T-cell (primary cell): ENCODE measurements at places on chromosomes 3 and 15.
A peak's percentile ranks its signal among the peaks of the same experiment; 100 is the strongest.

- H3K4me1 ChIP-seq: no peaks in the 10 kb centered on the region
- no peaks in the 10 kb centered on the region for H3K36me3 ChIP-seq
- no peak overlapping the region for H3K27ac ChIP-seq
- peaks cover 3% of the 10 kb centered on the region for H3K27me3 ChIP-seq
- no peak overlapping the region for H3K4me3 ChIP-seq
- no peak for DNase-seq
These were observed 66.2 kb upstream of the SELENOK start for GRCh38 chr3:53957831-53958230.

DNA sequence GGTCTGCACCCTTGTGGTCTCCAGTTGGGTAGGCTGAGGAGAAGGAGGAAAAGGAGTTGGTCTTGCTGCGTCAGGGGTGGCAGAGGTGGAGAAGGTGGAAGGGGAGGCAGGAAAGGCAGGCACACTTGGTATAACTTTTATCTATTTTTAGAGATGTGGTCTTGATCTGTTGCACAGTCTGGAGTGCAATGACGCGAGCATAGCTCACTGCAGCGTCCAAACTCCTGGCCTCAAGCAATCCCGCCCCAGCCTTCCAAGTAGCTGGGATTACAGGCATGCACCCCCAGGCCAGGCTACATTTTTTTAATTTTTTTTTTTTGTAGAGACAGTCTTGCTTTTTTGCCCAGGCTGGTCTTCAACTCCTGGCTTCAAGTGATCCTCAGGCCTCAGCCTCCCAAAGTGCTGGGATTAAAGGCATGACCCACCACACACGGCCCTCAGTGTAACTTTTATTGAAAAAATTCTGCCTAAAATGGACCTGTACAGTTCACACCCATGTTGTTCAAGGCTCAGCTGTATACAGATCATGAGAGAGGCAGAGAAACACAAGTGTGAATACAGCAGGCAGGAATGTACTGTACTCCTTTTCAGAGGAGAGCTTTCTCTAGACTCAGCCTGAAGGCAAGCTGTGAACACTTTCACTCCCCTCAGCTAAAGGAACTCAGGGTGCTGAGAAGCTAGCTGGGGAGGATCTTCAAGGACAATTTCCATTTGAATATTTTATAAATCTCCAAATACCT is 2.1 kb upstream of the RHOV start:
- no peaks in the 10 kb centered on the region for H3K4me1 ChIP-seq
- H3K27me3 ChIP-seq: no peaks in the 10 kb centered on the region
- H3K27ac ChIP-seq: no peak overlapping the region
- no peaks in the 10 kb centered on the region for H3K36me3 ChIP-seq
- no peak overlapping the region for H3K4me3 ChIP-seq

GRCh38 chr3:52670621-52671521 is 14.8 kb downstream of the PBRM1 start:
- H3K4me1 ChIP-seq: no peaks in the 10 kb centered on the region
- H3K27ac ChIP-seq: peak overlapping the region; percentile 49
- H3K27me3 ChIP-seq: no peaks in the 10 kb centered on the region
- peaks cover 48% of the 10 kb centered on the region for H3K36me3 ChIP-seq
- no peak overlapping the region for H3K4me3 ChIP-seq
- DNase-seq: no peak

DNA sequence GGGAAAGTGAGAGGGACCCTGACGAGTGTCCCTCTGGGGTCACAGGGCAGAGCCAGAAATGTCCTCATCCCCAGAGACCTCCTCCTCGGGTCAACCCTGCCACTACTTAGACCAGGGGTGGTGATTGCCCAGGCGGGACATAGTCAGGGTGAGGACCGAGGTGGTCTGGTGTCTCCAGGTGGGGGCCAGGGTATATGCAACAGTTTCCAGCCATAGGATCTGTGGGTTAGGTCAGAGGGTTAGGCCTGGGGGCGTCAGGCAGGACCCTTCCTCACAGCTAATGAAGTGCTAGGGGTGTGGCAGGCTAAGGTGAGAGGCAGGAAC is 22.3 kb upstream of the FBLN2 start:
- H3K27ac ChIP-seq: no peak overlapping the region
- H3K4me1 ChIP-seq: no peaks in the 10 kb centered on the region
- no peak for DNase-seq
- H3K36me3 ChIP-seq: no peaks in the 10 kb centered on the region
- H3K4me3 ChIP-seq: no peak overlapping the region
- H3K27me3 ChIP-seq: no peaks in the 10 kb centered on the region

DNA sequence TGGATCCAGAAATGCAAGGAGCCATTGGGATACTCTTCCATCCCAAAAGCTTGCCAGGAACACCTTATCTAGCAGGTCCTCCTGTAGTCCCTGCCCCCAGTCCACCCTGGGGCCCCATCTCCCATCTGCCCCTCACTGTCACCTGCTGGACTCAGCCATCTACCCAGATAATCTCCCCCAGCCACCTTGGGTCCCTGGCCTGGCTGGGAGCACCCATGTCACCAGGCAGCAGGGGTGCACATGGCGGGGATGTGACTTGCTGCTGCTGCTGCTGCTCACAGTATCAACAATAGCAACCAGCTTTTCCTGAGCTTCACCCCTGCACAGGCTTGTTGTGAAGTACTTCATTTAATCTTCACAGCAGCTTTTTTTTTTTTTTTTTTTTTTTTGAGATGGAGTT is 12.6 kb downstream of the PTH1R start:
- H3K36me3 ChIP-seq: no peaks in the 10 kb centered on the region
- no peaks in the 10 kb centered on the region for H3K4me1 ChIP-seq
- no peak for DNase-seq
- no peak overlapping the region for H3K4me3 ChIP-seq
- no peak overlapping the region for H3K27ac ChIP-seq

DNA sequence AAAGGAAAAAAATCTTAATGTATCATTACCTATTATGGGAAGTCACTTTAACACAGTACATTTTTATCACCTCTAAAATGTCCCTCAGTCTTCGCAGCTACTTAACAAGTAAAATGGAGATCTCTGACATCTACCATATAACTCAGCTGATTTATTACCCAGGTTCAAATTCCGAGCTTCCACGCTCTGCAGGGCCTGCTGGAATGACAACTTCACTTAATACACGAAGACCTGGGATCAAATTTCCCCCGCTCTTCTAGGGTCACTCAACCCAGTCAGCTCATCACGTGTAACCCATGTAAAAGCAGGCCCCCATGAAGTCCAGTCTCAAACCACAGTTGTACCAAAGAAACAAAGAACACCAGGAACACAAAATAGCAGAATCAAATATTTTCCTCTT is 44.2 kb upstream of the ACP3 start:
- no peaks in the 10 kb centered on the region for H3K4me1 ChIP-seq
- no peak for DNase-seq

GRCh38 chr3:172068977-172069376 is 29.6 kb downstream of the FNDC3B start:
- H3K27me3 ChIP-seq: no peaks in the 10 kb centered on the region
- no peak overlapping the region for H3K27ac ChIP-seq
- H3K4me1 ChIP-seq: no peaks in the 10 kb centered on the region
- no peak overlapping the region for H3K4me3 ChIP-seq

DNA sequence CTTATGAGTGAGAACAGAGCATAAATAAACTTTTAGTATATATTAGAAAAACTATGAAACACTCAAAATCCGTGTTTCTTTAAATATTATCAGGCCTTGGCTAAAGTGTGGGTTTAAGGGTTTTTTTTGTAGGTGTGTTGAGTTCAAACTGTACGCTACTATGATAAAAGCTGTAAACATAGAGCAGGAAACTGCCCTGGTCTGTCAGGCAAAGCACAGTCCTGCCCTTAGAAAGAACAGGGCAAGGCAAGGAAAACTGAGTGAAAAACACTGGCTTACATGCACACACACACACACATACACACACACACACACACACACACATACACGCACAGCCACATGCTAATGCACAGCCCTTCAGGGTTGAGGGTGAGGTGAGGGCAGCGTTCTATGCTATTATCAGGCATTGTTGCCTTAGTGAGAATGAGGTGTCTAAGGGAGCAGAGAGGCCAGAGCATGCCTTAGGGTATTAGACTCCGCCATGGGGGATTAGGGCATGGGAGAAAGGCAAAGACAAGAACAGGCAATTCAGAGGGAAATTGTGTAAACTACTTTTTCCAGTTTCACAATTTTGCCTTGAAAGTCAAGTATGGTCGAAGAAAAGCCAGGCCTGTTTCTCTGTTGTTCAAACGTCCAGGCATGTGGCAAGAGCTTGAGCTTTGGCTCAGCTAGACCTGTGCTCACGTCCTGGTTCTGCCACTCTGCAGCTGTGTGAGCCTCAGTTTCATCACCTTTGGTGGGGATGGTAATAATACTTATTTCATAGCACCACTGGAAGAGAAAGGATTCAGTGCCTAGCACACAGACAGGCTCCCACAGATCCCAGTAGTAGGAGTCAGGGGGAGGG is 36.3 kb upstream of the TPM1 start:
- no peak overlapping the region for H3K27ac ChIP-seq
- no peak for DNase-seq
- H3K4me1 ChIP-seq: no peaks in the 10 kb centered on the region
- H3K36me3 ChIP-seq: no peaks in the 10 kb centered on the region
- no peaks in the 10 kb centered on the region for H3K27me3 ChIP-seq

DNA sequence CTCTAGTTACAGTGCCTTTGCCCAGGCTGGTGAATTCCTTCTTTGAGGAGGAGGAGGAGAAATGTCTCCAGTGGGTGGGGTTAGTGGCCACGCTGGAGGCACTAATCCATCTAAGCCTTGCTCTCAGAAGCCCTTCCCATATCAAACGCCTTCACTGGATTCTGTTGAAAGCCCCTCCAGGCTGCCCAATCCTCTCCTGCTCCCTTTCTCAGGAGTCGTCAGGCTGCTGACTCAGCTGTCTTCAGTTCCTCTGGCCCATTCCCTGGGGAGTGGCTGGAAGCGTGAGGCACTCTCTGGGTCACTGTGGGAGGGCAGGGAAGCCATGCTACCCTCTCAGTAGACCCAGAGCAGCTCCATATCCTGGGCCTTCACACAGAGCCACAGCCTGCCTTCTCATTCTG is 2.7 kb downstream of the AP2M1 start:
- peaks cover 6% of the 10 kb centered on the region for H3K4me1 ChIP-seq
- peaks cover 56% of the 10 kb centered on the region for H3K36me3 ChIP-seq
- H3K27ac ChIP-seq: no peak overlapping the region
- no peak overlapping the region for H3K4me3 ChIP-seq
- no peaks in the 10 kb centered on the region for H3K27me3 ChIP-seq

DNA sequence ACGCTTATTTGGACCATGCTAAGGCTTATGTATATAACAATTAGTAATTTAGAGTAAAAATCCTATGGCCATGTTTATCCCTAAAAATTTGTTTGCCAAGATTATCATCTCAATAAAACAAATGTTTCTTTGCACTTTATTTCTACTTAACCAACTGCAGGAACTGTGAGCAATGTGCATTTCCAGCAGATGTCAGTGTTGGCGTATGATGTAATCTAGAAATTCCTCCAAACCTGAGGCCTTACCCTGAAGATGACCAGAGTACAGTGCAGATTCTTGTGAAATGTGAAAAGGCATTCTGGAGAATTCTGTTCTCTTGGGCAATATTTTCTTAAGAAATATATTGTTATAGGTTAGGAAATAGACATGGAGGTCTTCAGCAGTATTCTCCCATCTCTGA is 205.9 kb downstream of the MBNL1 start:
- no peaks in the 10 kb centered on the region for H3K27me3 ChIP-seq
- no peaks in the 10 kb centered on the region for H3K36me3 ChIP-seq
- H3K4me1 ChIP-seq: peaks cover 9% of the 10 kb centered on the region

GRCh38 chr15:92021792-92022191 is 168.3 kb downstream of the SLCO3A1 start:
- no peaks in the 10 kb centered on the region for H3K36me3 ChIP-seq
- H3K4me3 ChIP-seq: no peak overlapping the region
- H3K27ac ChIP-seq: no peak overlapping the region
- H3K4me1 ChIP-seq: no peaks in the 10 kb centered on the region
- H3K27me3 ChIP-seq: no peaks in the 10 kb centered on the region
